Spinal cord (tissue), 10 donors: ENCODE measurements at places on chromosomes 7 and 10. TPM values are rescaled to one million over a fixed set of nuclear protein-coding genes. Genes with fewer than 3 reads are reported as not detected.

DNA sequence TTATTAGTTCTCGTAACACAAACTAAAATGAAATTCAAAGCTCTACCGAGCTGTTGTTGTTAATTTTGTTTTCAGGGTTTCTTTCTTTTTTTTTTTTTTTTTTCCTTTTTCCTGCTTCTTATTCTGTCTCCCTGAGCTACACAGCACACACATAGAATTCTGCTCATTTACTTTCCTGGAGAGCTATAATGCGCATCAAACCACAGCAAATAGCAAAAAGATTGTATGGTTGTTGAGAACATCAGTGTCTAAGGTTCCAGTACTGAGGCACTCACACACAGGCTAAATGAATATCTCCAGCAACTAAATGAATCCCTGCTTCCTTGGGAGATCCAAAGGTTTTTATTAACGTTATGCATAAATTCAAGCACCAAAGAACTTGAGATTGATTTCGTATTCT lies 418.3 kb downstream of the PLXDC2 start:
- no peak for DNase-seq

DNA sequence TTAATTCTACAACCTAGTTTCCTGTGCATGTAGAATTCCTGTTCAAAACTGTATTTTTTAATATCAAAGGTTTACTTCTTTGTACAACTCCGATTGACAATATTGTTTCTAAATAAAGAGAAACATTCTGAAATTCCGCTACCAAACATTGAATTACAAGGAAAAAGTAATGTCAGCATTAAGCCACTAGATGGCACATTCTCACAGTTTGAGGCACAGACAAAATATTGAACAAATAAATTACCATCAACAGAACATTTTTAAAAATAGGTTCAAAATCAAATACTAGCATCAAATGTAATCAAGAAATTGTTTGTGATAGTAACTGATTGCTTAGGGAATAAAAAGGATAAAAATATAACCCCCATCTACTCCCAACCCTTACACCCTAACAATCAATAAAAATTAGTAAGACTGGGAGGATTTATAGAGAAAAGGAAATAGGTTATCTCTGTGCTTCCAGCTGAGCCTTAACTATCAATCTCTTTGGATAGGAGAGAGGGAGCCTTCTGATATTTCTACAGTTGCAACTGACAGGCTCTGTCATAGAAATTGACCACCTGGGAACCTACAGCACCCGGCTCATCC lies 86.6 kb upstream of the C7orf33 start:
- no peak for DNase-seq

- DNase-seq, result no peak
These were observed 330.0 kb upstream of the C7orf33 start for GRCh38 chr7:148260599-148260998.

DNA sequence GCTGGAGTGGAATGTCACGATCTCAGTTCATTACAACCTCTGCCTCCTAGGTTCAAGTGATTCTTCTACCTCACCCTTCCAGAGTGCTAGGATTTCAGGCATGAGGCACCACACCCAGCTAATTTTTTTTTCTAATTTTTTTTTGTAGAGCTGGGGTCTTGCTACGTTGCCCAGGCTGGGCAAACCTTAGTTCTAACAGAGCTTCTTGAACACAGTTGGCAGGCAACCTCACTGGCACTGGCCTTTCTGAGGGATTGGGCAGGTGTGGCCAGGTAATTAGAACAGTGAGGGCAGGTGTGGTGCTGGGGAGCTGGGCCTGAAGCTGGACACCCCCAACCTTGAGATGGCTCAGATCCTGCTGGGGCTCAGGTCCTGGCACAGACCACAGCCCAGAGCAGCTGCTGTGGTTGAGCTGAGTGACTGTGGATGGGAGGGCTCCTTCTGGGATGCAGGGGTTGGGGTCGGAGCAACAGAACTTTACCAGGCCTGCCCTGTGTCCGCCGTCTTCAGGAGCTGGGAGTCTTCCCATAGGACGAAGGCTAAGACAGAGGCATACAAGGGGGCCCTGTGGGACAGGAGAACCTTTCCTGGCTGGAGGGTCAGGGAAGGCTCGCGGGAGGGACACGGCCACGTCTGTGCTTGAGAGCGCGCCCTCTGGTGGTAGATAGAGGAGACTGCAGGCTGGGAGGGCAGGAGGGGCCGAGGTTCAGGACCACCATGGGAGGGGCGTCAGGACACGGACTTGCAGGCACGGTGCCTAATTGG lies 48.2 kb downstream of the COL26A1 start:
- DNase-seq, result no peak

- no peak for DNase-seq
These were observed 147.6 kb downstream of the DIP2C start for GRCh38 chr10:541750-542371.

- DNase-seq, result no peak
These were observed 25.2 kb downstream of the ACTA2 start for GRCh38 chr10:88927416-88927690.

GRCh38 chr10:100972115-100972903 lies 3.0 kb downstream of the SEMA4G start:
- DNase-seq, result no peak

- DNase-seq, result no peak
These were observed 479.8 kb upstream of the SEMA3A start for GRCh38 chr7:84674236-84674913.

DNA sequence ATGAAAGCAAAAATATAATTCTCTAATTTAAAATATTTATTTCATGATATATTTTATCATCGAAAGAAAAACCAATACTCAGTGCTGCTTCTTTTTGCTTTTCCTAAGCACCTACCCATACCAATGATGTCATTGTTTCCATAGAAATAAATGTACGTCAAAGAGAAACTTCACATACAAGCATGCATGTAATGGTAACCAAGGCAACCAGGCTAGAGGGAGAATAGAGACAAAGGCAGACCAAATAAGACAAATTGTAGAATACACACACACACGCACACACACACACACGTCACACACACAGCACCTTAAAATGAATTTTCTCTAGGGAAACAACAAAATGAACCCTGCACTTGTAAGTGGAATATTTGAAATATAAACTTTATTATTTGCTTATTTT lies 75.5 kb downstream of the MACC1 start:
- peak; percentile 83 for DNase-seq

GRCh38 chr10:102344067-102344466 lies 51.4 kb upstream of the NFKB2 start:
- DNase-seq, result no peak

DNA sequence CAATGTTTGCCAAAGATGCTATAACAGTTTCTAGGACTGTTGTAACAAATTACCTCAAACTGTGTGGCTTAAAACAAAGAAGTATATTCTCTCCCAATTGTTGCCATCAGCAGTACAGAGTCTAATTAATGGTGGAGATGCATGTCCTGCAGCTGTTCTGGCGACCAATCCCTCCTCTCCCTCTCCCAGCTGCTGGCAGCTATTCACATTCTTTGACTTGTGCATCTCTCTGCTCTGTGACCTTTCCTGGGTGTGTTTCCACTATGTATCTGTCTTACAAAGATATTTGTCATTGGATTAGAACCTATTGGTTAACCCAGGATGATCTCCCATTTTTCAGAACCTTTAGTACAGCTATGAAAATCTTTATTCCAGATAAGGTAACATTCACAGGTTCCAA lies 561.7 kb upstream of the POM121L12 start:
- DNase-seq, result no peak

DNA sequence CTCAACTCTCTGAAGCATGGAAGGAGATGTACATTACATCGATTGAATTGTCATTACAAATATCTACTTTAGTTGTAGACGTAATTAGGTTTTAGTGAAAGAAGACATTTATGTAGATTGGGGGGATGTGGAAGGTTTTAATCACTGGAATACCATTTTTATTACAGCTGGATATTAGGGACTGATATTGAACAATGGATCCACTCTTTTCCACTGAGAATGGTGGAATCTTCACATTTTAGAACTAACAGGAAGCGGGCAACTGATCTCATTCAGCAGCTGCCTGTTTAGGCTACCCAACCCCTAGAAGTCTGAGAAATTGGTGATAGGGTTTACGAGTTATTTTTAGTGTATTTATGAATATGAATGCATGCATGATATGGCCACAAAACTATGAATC lies 336.2 kb upstream of the LRGUK start:
- DNase-seq, result no peak

DNA sequence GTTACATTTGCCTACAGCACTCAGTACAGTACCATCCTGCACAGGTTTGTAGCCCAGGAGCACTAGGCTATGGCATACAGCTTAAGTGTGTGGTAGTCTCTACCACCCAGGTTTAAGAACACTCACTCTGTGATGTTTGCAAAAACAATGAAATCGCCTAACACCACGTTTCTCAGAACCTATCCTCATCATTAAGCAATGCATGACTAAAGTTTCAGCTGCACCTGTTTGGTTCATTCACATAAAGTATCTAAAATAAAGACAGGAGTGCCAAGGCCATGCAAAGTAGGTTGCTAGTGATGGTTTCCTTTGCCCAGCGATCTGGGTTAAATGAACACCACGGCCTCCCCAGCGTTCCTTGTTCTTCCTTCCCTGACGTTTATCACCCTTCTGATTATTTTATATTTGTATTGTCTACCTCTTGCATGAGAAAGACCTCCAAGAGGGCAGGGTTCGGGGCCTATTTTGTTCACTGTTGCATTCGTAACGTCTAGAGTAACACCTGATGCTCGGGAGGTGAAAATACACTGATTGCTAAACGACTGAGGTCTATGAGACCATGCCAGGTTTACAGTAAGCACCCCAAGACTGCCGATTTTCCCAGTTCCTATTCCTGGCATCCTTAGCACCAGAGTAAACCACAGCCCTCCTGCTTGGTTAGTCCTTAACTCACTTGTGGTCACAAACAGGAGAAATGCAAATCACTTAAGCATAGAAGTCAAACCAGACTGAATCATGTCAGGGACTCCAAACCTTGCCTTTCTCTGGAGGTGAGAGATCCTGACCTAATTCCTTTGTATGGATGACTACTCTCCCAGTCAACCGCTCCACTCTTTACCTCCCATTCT lies 204.1 kb upstream of the NFE2L3 start:
- DNase-seq, result no peak

DNA sequence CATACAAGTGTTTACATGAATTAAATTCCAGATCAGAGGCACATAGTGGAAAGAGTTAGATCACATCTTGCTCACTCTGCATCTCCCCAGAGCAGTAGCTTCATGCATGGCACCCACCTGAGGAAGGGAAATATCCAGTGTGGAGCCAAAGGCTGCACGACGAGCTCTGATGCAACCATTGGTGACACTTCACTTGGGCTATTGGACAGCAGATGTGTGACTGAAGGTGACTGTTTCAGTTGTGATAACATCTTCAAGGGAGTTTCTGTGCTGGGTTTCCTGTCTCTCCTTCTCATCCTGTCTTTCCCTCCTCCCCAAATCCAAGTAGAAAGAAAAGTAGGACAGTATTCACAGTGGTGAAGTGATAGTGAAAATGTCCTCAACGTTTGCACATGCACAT lies 115.0 kb downstream of the TAF3 start:
- DNase-seq, result no peak

GRCh38 chr10:89869592-89870156 lies 168.3 kb downstream of the KIF20B start:
- DNase-seq, result no peak

PPP1R3C gene
- total RNA-seq, result 46.8 TPM

NPY4R2 gene
- not detected for total RNA-seq

NUP42 gene
- 69.8 TPM for total RNA-seq

FAM241B gene
- total RNA-seq, result 9.8 TPM

KIAA1549 gene
- 15.4 TPM for total RNA-seq

CHST15 gene
- total RNA-seq, result 46.2 TPM

RSPH10B2 gene
- 1.4 TPM for total RNA-seq
